A549 treated with CpdA at 1 μM for 4 hours (cell line): ENCODE measurements at places on chromosomes 1 and 21. TPM values are rescaled to one million over a fixed set of nuclear protein-coding genes. Genes with fewer than 3 reads are reported as not detected.

C1QB gene
- not detected in 5 replicates for total RNA-seq

TSPAN1 gene
- 1.6 to 3.1 TPM (median 2.6 TPM) in 5 replicates for total RNA-seq

RPS6KC1 gene
- 9.7 to 13.9 TPM (median 10.3 TPM) in 5 replicates for total RNA-seq

PANK4 gene
- total RNA-seq = 9.2 to 12.0 TPM (median 9.9 TPM) in 5 replicates

CD52 gene
- total RNA-seq = not detected in 5 replicates

MROH9 gene
- total RNA-seq = not detected in 5 replicates

SPATA45 gene
- total RNA-seq = 0.17 TPM in 1 of 5 replicates, not detected in the others

SAMD13 gene
- total RNA-seq = 0.18 to 0.61 TPM (median 0.37 TPM) in 5 replicates

PCAT6 gene
- total RNA-seq = 2.5 to 3.9 TPM (median 3.6 TPM) in 5 replicates

ATP1A4 gene
- total RNA-seq = not detected in 5 replicates

GUCA2B gene
- 0.19 to 0.30 TPM in 2 of 5 replicates, not detected in the others for total RNA-seq

KCND3 gene
- total RNA-seq = 0.04 to 0.06 TPM in 2 of 5 replicates, not detected in the others

LRRIQ3 gene
- total RNA-seq = 0.81 to 1.1 TPM (median 0.94 TPM) in 5 replicates

NUDT17 gene
- 5.1 to 6.4 TPM (median 5.6 TPM) in 5 replicates for total RNA-seq

TNFRSF9 gene
- total RNA-seq = 2.7 to 4.8 TPM (median 3.4 TPM) in 5 replicates

FMN2 gene
- 5.0 to 6.4 TPM (median 6.3 TPM) in 5 replicates for total RNA-seq

GRIK1 gene
- total RNA-seq = not detected in 5 replicates

CFAP74 gene
- 0.01 TPM in 1 of 5 replicates, not detected in the others for total RNA-seq

USH2A gene
- total RNA-seq = not detected in 5 replicates

DDAH1 gene
- 5.6 to 6.9 TPM (median 6.5 TPM) in 5 replicates for total RNA-seq

CFHR3 gene
- 0.09 to 0.23 TPM (median 0.13 TPM) in 4 of 5 replicates, not detected in the other for total RNA-seq

RIMS3 gene
- 0.48 to 0.99 TPM (median 0.88 TPM) in 5 replicates for total RNA-seq

CAPN8 gene
- 0.39 to 0.69 TPM (median 0.54 TPM) in 5 replicates for total RNA-seq

SYDE2 gene
- total RNA-seq = 0.72 to 1.0 TPM (median 0.77 TPM) in 5 replicates

FCAMR gene
- not detected in 5 replicates for total RNA-seq

PFDN2 gene
- total RNA-seq = 121 to 142 TPM (median 125 TPM) in 5 replicates

F5 gene
- total RNA-seq = 0.05 to 0.24 TPM (median 0.08 TPM) in 5 replicates

ZYG11A gene
- 2.1 to 2.7 TPM (median 2.5 TPM) in 5 replicates for total RNA-seq

FCRL2 gene
- total RNA-seq = not detected in 5 replicates

OR2L2 gene
- total RNA-seq = 0.01 TPM in 1 of 5 replicates, not detected in the others

RORC gene
- total RNA-seq = 0.03 to 0.06 TPM in 2 of 5 replicates, not detected in the others

C4BPA gene
- 0.44 to 1.5 TPM (median 0.59 TPM) in 5 replicates for total RNA-seq

EPHB2 gene
- total RNA-seq = 44.5 to 64.1 TPM (median 52.7 TPM) in 5 replicates

KISS1 gene
- total RNA-seq = 0.21 to 1.0 TPM (median 0.61 TPM) in 4 of 5 replicates, not detected in the other

CA6 gene
- total RNA-seq = not detected in 5 replicates

IFT25 gene
- 26.4 to 39.4 TPM (median 28.0 TPM) in 5 replicates for total RNA-seq

DLGAP3 gene
- total RNA-seq = 0.09 to 0.34 TPM (median 0.27 TPM) in 5 replicates

ALG14 gene
- 2.8 to 10.6 TPM (median 6.8 TPM) in 5 replicates for total RNA-seq

NTMT2 gene
- total RNA-seq = not detected in 5 replicates

OR2T2 gene
- not detected in 5 replicates for total RNA-seq

MAP3K21 gene
- total RNA-seq = 10.1 to 13.6 TPM (median 11.7 TPM) in 5 replicates

DEPDC1 gene
- 12.2 to 15.3 TPM (median 13.7 TPM) in 5 replicates for total RNA-seq

VASH2 gene
- total RNA-seq = 2.8 to 6.1 TPM (median 3.9 TPM) in 5 replicates

CENPL gene
- 10.2 to 12.4 TPM (median 11.4 TPM) in 5 replicates for total RNA-seq
